Right kidney (tissue), 9 donors: ENCODE measurements at places on chromosomes 2 and 18.

DNA sequence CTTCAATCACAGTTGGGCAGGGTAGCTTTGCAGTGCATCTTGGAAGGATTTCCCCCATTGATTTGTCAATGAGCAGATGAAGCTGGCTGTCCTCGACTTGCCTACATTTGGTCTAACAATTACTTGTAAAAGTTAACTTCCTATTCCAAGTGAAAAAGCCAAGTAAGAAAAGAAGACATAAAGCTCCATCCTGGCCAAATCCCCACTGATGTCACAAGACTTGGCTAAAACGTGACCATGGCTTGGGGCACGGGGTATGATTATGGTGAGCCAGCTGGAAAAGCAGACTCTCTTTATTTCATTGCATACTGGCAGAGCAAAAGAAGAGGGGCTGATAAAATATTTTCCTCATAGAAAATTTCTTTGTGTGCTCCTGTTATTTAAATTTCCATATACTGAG is 25.4 kb upstream of the PID1 start:
- DNase-seq, result no peak

DNA sequence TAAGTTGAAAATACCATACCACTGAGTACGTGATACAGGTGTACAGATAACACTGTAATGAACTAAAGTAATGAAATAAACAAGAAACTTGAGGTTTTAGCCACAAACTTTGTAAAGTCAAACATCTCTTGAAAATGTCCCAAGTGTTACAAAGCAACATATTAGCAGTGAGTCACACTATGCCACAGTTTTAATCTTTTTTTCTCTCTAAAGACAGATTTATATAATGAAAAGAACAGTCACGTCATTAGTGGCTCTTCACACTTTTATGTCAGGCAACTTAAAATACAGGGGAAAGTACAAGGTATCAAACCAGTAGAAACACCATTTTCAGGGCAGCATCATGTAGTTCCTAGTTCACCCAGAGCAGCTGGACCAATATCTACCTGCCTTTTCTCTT is 42.1 kb downstream of the RAPH1 start:
- no peak for DNase-seq

- DNase-seq, result no peak
Observed at GRCh38 chr2:234102112-234102511, 51.6 kb downstream of the SPP2 start.

- no peak for DNase-seq
Observed at GRCh38 chr2:36554531-36554930, 43.4 kb downstream of the FEZ2 start.

DNA sequence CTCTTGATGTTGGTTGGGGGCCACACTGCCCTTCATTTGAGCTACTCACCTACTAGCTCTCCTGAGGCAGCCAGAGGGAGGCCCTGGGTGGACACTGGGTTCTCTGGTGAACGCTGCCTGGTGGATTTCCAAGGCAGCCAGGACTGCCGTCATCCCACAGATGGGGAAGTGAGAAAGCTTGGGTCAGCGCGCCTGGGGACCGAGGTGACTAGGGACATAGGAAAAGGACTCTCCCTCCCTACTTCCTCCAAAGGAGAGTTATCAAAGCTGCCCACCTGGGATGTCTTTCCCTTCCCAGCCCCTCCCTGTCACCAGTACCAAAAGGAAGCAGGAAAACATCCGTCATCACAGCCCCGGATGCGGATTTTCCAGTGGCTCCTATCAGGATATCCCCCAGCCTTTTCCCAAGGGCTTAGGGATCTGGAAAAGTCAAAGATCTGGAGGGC is 3.8 kb upstream of the SEMA4C start:
- DNase-seq, result no peak

DNA sequence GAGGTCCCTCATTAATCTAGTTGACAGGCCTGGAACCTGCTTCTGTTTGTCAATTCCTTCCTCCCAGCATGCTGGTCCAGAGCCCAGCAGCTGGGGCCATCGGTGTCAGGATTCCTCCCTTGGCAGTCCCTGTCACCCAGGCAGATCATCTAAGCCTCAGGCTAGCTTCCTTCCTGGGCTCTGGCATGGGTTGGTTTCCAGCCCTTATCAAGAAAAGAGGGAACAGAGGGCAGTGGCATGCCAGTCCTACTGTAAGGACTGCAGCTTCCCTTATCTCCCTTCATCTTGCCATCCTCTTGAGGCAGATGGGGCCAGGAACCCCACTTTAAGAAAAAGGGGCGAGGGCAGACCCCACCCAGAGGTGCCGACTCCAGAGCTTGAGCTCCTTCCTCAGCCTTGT is 10.9 kb upstream of the KCNK3 start:
- no peak for DNase-seq

- DNase-seq, result no peak
Observed at GRCh38 chr2:15363142-15363541, 198.0 kb downstream of the NBAS start.

DNA sequence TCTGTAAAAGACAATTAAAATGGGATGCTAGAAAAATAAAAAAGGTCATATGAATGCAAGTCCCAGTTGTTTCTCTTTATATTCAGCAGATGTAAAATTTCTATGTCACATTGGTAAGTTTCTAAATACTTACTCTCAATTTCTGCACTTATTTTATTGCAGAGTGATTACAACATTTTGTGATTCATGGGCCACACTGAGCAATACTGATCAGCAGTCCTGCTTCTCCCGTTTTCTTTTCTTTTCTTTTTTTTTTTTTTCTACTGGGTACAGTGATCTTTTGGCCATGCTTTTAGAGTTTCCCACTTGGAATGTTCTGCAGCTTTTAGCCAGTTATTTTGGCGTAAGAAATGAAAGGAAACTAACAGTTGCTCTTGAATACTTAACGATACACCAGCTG is 38.8 kb downstream of the LIMS1 start:
- DNase-seq, result no peak

GRCh38 chr2:225040856-225041206 is 1.4 kb downstream of the DOCK10 start:
- no peak for DNase-seq

DNA sequence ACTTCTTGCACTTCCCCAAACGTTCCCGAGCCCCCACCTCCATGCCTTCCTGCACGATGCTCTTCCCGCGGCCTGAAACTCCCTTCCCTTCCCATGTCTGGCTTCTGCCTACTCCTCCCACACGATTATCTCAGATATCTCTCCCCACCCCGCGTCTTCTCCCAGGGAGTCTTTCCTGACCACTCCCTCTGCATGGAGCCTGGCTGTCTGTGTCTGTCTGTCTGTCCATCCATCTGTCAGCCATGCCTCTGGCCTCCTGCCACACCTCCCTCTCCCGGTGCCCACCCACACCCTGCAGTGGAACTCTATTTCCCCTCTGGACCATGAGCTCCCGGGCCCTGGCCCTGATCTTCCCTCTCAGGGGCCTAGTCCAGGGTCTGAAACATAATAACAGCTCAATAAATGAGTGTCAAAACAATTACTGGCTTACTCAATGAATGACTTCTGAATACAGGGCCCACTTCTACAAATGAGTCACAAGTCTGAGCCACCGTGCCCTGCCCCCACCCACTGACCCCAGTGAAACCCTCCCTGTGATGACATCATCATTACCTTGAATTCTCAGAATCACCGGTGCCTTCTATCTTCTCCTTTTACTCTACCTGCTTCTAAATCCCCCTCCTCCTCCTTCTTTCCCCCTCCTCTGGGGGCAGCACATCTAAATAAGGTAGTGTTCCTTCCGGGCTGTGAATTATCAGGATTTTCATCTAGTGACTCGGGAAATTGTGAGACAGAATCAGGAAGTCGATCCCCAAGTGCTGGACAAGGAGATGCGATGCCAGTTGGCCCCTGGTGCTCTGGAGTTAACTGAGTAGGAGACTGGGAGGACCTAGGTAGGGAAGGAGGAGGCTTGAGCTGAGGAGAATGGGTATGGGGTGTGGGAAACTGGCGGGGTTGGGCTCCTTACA is 46.1 kb upstream of the PLB1 start:
- DNase-seq, result no peak

DNA sequence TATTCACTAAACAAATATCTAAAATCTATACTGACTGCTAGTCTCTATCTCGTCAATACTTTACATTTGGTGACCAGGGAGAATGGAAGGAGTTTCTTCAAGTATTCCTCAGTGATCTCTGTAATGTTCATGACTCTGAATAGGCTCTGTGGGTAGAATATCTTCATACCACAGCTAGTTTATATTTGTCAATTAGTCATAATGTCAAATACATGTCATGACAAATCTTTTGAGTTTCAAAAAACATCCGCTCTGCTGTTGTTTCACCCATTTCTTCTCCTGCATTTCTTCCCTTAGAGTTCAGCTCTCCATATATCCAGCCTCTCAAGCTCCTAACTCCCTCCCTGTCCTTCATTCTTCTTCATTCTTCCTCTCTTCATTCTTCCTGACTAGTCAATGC is 206.5 kb upstream of the FANCL start:
- no peak for DNase-seq

- no peak for DNase-seq
Observed at GRCh38 chr2:191970867-191971266, 124.0 kb upstream of the CAVIN2 start.

DNA sequence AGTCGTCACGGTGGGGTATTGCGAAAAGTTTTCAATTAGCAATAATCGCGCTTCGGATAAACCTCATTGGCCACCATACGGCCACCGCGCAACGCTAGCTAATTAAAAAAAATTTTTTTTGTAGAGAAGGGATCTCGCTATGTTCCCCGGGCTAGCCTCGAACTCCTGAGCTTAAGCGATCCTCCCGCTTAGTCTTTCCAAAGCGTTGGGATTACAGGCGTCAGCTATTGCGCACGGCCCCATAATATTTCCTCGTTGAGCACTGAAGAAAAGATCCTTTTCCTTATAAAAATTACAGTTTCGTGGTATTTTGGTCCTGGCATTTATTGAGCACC is 759 bp upstream of the ACTR1B start:
- no peak for DNase-seq

DNA sequence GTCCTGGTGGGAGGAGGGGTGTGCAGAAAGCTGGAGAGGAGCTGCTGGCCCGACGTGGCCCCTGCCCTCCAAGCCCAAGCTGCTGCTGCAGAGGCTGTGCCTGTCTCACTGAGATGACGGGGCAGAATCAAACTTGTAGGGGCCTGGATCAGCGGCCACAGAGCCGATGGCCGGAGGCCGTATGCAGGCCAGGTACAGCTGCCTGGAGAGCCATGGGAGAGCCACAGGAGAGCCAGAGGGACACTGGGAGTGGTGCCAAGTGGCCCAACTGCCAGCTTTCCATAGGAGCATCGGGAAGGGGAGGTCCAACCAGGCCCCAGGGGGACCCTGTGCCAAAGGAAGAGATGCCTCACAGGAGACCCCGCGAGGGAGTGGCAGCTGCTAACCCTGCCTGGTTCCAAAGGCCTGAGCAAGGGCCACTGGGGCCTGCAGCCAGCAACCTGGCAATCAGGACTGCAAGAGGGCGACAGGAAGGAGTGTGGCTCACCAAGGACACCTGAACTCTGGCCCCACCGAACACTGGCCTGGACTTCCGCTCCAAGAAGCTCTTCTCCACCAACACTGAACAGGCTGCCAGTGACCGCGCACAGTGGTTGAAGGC is 70.7 kb downstream of the HDAC4 start:
- DNase-seq, result no peak

- DNase-seq, result no peak
Observed at GRCh38 chr2:114119862-114120261, 230.0 kb downstream of the ACTR3 start.

GRCh38 chr2:207833251-207833751 is 63.6 kb upstream of the FZD5 start:
- DNase-seq, result no peak
